ENCODE measurements at places on chromosomes 1 and 21. TPM values are rescaled to one million over a fixed set of nuclear protein-coding genes. Genes with fewer than 3 reads are reported as not detected.

CR1L gene
- total RNA-seq = not detected

AKR7A3 gene
- total RNA-seq = 0.16 TPM

CASQ2 gene
- total RNA-seq = not detected

CALML6 gene
- total RNA-seq = 0.22 TPM

ROR1 gene
- total RNA-seq = 10.5 TPM

SRP9 gene
- total RNA-seq = 237 TPM

ZNF683 gene
- total RNA-seq = not detected

PTGER3 gene
- total RNA-seq = not detected

SLC2A5 gene
- 0.62 TPM for total RNA-seq

SMIM12 gene
- 58.0 TPM for total RNA-seq

NBPF6 gene
- total RNA-seq = not detected

FALEC gene
- total RNA-seq = not detected

OR2G3 gene
- total RNA-seq = not detected

CFHR5 gene
- not detected for total RNA-seq

CADM3 gene
- 0.23 TPM for total RNA-seq

DIO1 gene
- not detected for total RNA-seq

CDK18 gene
- total RNA-seq = 0.97 TPM

SAMSN1 gene
- total RNA-seq = not detected

TSPEAR gene
- not detected for total RNA-seq

KRTAP13-2 gene
- total RNA-seq = not detected

TRNP1 gene
- total RNA-seq = 282 TPM

GPR52 gene
- total RNA-seq = not detected

SPRR3 gene
- total RNA-seq = not detected

FAM72B gene
- total RNA-seq = 5.5 TPM

NR1I3 gene
- not detected for total RNA-seq

RSPO1 gene
- total RNA-seq = 0.12 TPM

KCNT2 gene
- total RNA-seq = 0.07 TPM

PEAR1 gene
- total RNA-seq = 5.0 TPM

RIPK4 gene
- 20.0 TPM for total RNA-seq

ADCY10 gene
- total RNA-seq = not detected

OR2T35 gene
- total RNA-seq = not detected

GJB4 gene
- total RNA-seq = 0.11 TPM

PLCH2 gene
- total RNA-seq = 0.40 TPM

PER3 gene
- total RNA-seq = 0.58 TPM

DMRTA2 gene
- 0.06 TPM for total RNA-seq

NUAK2 gene
- total RNA-seq = 20.1 TPM

Data from A549 treated with dexamethasone at 1 μM for 4 hours (cell line).